ENCODE measurements at places on chromosomes 5 and 9. TPM values are rescaled to one million over a fixed set of nuclear protein-coding genes. Genes with fewer than 3 reads are reported as not detected.

LHX6 gene
- total RNA-seq: 18.4 TPM

- peak; percentile 46 for DNase-seq
Measured at GRCh38 chr9:112327718-112328450, 5.5 kb downstream of the PTBP3 start.

ARRDC3 gene
- total RNA-seq: 35.3 TPM

DNA sequence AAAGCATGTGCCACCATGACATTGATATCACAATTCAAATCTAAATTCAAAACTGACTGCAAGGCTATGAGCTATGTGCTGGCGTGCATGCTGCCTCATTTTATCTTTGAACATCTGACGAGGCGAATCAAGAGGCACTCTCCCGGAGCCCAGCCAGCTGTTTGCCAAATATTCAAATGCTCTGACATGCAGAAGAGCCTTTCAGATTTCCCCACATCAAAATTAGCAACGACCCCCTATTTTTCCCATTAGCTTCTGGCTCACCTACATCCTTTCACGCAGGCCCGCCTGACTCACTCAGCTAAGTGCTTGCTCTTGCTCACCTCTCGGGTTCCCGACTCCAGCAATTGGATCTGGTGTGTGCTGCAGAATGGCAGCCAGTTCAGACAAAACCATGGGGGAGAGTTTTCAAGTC lies 159.0 kb downstream of the NR2F1-AS1 start:
- peak; percentile 12 for DNase-seq

DNA sequence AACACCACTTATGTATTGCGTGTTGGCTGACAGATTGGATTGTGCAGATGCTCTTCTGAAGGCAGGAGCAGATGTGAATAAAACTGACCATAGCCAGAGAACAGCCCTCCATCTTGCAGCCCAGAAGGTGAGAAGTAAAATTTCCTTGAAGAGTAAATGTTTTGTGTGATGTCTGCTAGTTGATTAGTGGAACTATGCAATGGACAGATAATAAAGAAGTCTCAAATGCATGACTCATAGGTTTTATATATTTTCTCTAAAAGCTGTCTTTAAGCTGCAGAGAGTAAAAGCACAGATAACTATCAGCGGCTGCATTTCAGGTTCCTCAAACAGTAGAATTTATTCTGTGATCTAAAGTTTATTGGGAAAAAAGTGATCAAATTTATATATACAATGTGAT lies 27.4 kb downstream of the INVS start:
- DNase-seq: no peak

Measured in endothelial cell of umbilical vein (primary cell).